Fibroblast of the aortic adventitia (primary cell): ENCODE measurements at places on chromosomes 7 and 10. TPM values are rescaled to one million over a fixed set of nuclear protein-coding genes. Genes with fewer than 3 reads are reported as not detected.

GALNT17 gene
- 0.18 TPM in 1 of 2 replicates, not detected in the other for total RNA-seq

- DNase-seq, result peak; percentile 52
Observed at GRCh38 chr10:72762042-72762441, 70.1 kb downstream of the MCU start.

GRCh38 chr7:52504561-52504960 is 530.9 kb upstream of the POM121L12 start:
- DNase-seq, result no peak

DNA sequence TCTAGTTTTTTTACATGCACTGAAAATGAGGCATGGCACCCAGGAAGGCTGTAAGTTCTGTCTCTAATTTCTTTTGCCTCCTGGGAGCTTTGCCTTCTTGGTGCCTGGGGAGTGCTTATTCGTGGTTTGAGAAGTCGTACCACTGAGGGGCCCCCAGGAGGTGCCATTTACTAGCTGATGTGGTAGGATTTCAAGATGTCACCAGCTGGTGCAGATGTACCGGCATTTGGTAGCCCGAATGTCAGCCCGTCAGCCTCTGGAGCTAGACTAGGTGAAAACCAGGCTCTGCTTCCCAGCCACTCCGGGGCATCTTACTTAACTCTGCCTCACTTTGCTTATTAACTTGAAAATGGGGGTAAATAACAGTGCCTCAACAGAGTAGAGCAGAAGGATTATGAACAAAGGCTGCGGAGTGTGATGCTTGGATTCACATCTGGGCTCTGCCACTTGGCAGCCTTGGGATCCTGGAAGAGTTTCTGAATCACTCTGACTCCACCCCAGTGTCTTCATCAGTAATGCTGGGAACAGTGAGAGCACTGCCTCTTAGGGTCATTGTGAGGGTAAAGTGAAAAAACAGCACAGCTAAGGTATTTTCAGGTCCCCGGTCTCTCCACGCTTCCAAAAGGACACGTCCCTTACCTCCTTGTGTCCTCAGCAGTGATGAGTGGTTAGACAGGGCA is 31.4 kb upstream of the BTBD16 start:
- peak; percentile 72 for DNase-seq

DNA sequence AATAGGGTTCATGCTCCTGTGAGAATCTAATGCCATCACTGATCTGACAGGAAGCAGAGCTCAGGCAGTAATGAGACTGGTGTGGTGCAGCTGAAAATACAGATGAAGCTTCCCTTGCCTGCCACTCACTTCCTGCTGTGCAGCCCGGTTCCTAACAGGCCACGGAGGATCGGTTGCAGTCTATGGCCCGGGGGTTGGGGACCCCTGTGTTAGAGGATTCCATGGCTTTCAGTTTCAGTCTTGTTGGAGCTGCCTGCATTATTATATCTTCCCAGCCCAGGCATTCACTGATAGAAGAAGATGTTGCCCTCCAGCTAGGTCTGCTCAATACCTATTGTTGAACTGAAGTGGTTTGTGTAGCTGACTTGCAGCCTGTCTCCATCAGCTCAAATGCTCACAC is 1298.8 kb downstream of the TYW1 start:
- DNase-seq, result no peak

FAM13C gene
- total RNA-seq, result 3.3 and 9.1 TPM in 2 replicates

GRCh38 chr7:48416327-48416908 is 245.2 kb downstream of the ABCA13 start:
- DNase-seq, result no peak

DNA sequence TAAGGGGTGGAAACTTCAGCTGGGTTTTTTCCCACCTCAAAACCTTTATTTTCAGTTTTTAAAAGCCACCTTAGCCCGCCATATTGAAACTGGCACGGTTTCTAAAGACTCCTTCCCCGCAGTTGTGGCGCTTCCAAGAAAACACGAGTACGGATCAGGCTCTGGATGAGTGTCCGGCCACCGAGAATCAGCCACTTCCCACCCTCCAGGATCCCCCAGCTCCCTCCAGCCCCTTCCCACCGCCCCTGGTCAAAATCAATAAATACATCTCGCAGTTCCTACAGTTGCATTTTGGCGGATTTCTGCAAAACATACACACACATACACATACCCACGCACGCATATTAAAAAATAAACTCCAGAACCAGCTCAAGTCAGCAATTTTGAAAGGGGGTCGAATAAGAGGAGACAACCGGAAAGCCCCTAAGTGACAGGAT is 1.1 kb downstream of the SFMBT2 start:
- no peak for DNase-seq

DNA sequence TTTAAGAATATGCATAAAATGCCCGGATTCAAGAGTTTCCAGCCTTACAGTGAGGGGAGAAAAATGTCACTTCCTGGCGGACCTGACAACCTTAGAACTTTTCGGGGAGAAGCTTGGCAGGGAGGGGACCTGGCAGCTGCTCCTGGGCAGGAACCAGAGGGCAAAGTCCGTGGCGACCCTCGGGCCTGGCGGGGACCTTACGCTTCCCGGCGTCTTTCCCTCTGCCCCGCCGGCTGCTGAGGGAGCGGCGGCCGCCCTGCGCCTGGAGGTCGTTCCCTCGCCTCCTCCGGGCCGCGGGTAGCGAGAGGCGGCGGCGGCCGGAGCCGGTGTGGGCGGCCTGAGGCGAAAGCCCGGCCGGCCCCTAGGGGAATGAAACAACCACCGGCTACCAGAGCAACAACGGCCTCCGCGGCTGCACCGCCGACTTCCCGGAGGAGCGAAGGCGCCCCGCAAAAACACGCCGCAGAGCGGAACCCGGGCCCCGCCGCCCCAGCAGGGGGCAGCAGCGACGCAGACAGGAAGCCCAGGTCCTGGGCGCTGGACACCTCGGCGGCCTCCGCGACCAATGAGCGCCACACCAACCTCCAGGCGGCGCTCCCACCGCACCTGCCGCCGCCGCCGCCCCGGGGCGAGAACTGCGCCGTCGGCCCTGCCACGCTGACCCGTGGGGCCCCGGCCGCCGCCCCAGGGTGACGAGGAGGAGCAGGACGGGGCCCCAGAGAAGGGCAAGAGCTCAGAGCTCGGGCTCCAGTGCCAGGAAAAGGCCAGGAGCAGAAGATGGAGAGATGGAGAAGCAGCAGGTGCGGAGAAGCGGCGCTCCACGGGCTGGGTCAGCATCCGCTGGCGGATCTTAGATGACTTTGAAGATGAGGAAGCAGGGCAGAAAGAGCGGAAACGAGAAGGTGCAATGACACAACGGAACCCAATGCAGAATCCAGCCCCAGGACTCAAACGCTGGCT is 10.5 kb upstream of the ACSM6 start:
- peak; percentile 68 for DNase-seq

DNA sequence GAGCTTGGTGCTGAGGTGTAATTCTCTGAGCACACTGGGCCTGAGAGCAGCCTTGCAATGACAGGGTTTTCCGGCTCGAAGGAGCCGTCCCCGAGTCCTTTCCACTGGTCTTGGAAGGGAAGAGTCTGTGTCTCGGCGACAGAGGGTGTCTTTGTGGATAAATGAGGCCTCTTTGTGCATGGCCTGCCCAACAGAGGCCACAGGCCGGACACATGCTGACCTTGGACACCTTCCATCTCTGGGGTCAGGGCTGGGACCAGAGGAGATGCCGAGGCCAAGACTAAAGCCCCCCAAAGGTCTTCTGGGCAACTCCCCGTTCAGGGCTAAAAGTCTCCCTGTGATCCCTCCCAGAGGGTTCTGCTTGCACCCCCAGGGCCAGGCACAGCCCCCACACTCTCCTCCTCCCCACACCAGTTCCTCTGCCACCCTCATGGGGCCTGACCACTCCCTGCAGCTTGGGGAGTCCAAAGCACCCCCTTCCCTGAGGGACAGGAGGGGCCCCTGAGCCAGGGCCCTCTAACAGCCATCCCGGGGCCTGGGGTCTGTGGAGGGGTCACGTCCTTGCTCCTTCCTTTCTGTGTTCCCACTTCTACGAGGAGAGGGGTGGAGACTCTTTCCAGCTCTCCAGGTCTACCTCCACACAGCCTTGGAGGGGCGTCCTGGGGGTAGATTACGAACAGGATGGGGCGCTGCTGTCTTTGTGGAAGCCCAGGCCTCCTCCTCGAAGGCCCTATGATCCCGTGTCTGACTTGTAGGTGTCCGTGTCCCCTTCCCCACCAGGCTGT is 130.6 kb upstream of the FAM20C start:
- no peak for DNase-seq

DNA sequence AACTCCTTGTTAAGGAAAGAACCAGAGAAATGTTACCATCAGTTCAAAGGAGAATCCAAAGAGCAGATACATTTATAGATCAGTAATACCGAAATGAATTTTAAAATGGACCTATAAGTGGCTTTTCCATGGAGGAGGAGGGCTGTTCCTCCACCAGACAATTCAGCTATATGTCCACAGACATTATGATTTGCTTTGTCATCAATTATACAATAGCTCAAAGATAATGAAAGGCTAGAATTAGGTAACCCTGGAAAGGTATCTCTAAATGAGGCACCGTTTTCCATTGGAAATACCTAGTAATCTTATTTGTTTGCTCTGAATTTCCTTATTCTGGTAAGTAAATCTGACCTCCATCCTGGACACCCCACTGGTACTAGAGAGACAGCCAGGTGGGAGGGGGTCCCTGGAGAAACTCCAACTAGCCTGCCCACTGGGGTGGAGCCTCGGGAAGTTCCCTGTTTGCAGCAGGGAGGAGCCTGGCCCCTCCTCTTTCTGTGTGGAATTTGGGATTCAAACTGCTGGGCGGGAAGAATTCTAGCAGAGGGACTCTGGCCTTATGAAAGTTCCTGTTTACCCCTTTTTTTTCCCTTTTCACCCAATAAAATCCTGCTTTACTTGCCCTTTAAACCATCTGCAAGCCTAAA is 218.0 kb downstream of the PHF14 start:
- DNase-seq, result no peak

GRCh38 chr7:116553168-116553964 is 28.5 kb downstream of the CAV1 start:
- no peak for DNase-seq

- no peak for DNase-seq
Observed at GRCh38 chr10:126405239-126405775, 17.0 kb upstream of the ADAM12 start.

- DNase-seq, result no peak
Observed at GRCh38 chr10:112189465-112189864, 5.9 kb upstream of the GPAM start.

- no peak for DNase-seq
Observed at GRCh38 chr7:74000489-74001149, 27.4 kb upstream of the ELN start.

DNA sequence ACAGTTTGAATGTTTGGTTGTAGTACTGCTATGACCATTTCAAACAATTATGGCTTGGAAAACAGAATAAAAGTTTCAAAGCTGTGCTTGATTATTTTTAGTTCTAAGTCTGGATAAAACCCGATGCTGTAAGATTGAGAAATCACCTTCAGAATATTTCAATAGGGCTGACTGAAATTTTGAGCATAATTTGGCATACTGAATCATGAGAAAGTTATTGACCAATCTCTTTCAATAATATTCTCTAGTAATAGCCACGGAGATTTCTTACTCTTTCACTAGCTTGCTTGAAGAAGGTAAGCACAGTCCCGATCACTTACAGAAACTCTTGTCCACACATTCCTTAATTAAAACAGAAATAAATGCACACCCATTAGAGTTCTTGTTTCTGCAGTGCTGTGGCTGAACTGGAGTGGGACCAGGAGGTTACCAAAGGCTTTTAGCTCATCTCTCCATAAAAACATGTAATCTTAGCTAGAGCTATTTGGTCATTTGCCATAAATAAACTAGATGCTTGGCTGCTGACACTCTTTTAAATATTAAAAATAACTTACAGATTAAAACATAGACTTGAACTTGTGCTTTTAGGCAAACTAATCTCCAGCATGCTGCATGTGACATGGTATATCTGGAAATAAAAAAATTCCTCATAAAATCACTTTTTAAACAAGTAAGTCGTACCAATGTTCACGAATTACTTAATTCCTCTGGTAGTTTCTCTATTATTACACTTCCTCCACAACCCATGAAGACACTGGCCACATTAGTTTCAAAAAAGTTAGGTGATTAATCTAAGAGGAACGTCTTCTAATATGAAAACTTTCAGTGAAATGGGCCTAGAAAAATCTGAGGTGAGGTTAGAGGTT is 97.8 kb downstream of the AGMO start:
- peak; percentile 73 for DNase-seq

FXYD4 gene
- total RNA-seq, result not detected in 2 replicates

MSS51 gene
- 2.5 and 3.8 TPM in 2 replicates for total RNA-seq

DNA sequence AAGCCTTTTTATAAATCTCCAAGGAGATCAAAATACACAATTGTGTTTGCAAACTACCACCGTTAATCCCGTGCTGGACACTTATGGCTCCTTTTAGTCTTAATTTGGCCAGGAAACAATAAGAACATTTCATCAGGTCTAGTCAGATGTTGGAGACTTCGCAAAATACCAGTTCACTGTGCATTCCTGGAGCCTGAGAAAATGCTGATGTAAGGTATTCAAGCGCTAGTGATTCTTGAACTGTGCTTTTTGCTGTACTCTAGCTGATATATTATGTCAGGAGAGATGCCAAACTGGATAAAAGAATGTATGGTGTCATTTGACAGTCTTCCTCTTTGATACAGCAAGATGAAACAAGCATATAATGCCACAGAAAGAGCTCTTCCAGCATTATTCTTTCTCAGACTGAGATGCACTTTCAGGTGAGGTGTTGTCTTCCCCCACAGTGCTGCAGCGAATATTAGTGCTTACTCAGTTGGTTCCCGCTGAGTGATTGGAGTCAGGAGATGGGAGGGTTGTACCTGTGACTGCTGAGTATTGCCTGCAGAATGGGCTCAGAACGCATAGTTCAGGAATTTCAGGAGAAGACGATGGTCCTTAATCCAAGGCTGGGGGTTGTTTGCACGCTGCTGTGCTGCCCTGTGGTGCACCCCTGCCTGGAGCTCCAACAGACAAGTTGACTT is 59.2 kb downstream of the OGDH start:
- DNase-seq, result peak; percentile 91

CPED1 gene
- 30.0 and 119 TPM in 2 replicates for total RNA-seq

GRCh38 chr10:13765641-13766341 is 179.0 kb downstream of the PRPF18 start:
- DNase-seq, result no peak

- peak; percentile 56 for DNase-seq
Observed at GRCh38 chr10:100504096-100504495, 15.6 kb downstream of the SEC31B start.

DNA sequence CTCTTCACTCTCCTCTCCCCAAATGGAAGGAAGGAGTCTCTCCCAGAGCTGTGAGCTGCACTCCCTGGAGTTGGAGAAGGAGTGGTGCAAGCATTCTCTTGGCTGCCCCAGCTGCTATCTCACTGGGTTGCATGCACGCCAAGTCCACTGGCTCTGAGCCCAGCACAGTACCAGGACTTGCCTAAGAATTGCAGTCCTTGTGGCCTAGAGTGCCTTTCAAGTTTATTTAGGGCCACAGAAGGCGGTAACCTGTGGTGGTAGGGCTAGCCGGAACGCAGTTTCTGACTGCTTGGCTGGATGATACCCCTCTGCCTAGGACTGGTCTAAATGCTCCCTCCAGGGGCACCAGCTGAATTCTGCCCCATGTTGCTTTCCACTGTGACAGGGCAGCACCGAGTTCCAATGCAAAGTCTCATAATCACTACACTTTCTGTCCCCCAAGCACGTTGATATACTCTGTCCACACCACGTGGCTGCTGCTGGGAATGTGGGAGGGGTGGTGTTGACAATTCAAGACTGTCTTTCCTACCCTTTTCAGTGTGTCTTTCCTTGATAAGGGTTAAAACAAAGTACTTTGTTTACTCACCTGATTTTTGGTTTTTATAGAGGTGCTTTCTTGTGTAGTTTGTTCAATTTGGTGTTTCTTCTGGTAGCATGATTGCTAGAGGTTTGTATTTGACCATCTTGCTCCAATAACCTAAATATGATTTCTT is 57.0 kb downstream of the PHTF2 start:
- DNase-seq, result peak; percentile 53

MPP7 gene
- 1.4 and 2.7 TPM in 2 replicates for total RNA-seq

- DNase-seq, result no peak
Observed at GRCh38 chr10:28072573-28072972, 73.7 kb upstream of the ODAD2 start.

CFAP58 gene
- 0.36 and 0.98 TPM in 2 replicates for total RNA-seq
